Large intestine (tissue), 12 donors: ENCODE measurements at places on chromosomes 5 and 9. TPM values are rescaled to one million over a fixed set of nuclear protein-coding genes. Genes with fewer than 3 reads are reported as not detected.
A peak's percentile ranks its signal among the peaks of the same experiment; 100 is the strongest.

Gene SLC27A6
- 3.3 TPM for polyA plus RNA-seq

Gene RETREG1
- polyA plus RNA-seq: 27.0 TPM

Gene AKNA
- polyA plus RNA-seq: 12.0 TPM

Gene BTNL3
- 158 TPM for polyA plus RNA-seq

Gene CCDC192
- polyA plus RNA-seq: 0.39 TPM

Gene MRPS27
- 52.7 TPM for polyA plus RNA-seq

Gene RORB
- polyA plus RNA-seq: 0.16 TPM

Gene OLFML2A
- polyA plus RNA-seq: 11.7 TPM

Gene C5orf58
- 1.0 TPM for polyA plus RNA-seq

Gene PCDHAC2
- 2.4 TPM for polyA plus RNA-seq

Gene RASGEF1C
- 1.3 TPM for polyA plus RNA-seq

GRCh38 chr5:102114525-102115069 lies 181.5 kb downstream of the SLCO4C1 start:
- DNase-seq: no peak

DNA sequence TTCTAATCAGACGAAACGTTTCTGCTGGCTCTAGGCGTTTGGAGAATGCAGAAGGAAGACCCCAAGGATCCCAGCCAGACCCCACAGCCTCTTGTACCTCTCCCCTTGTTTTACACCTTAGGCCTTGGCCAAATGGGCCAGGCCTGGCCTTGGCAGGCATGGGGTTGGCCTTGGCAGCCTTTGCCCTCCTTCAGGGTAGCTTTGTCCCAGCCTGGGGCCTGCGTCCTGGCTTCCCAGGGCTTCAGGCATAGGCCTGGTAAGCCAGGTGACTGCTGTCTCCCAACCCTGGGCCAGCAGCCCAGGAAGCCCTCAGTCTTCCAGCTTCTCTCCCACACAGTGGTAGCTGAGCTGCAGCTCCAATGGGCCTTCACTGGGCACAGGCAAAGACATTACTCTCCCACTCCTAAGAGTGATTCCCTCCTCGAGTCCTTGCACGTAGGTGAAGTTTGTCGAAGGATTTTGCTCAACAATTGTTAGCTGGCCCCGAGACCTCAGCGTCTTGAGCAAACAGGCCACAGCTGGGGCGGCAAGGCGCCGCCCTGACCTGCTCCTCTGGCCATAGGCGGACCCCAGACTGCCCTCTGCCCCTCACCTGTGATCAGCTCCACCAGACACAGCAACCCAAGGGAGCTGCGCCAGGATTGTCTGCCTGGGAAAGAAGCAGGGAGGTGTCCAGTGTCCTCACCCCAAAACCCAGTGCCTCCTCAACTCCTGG lies 1.1 kb upstream of the PITX1 start:
- no peak for DNase-seq

- DNase-seq: no peak
Observed at GRCh38 chr5:150068961-150069645, 17.3 kb downstream of the CSF1R start.

DNA sequence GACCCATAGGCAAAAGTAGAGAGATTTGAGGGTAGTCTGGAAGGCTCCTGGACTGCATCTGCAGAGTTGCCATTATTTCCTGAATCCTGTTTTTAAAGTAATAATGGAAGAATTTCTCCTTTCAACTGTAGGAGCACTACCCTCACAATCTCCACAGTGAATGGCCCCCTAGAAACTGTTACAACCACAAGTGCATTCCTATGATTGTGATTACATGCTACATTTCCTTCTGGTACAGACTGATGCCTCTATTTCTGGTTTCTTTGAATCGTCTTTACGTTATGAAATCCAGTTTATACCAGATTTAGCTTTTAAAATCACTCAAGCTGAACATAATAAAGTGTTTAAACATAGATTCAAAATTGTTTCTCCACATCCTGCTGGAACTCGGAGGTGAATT lies 49.4 kb downstream of the FRMPD1 start:
- no peak for DNase-seq

DNA sequence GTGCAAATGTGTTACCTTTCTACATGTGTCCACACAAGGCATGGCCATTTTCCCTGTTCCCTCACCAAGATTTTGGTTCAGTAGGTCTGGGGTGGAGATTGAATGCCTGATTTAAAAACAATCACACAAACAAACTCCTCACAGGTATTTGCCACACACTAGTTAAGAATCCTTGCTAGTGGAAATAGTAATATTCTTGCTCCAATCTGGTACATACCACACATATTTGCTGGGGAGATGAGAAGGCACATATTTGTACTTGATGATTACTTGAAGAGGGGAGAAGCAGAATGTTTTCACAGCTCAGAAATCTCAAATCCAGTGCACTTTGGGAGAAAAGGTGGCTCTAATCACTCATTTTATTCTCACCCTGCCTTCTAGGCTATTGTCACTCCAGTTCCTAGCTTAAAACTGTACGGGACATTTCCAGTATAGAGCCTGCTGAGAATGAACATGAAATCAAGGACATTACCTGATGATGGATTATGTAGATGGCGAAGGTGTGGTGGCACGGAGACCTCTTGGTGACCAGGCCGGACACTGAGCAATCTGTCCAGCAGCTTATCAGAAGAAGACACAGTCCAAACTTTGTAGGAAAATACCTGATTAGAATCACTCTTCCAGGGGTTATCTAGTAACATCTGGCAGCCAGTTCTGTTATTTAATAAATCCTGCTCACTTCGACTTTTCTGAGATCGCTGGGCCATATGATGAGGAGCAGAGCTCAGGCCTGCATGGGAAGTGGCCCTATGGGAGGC lies 116.1 kb upstream of the IL6ST start:
- DNase-seq: no peak

- peak; percentile 70 for DNase-seq
Observed at GRCh38 chr9:124774129-124774978, 2.6 kb upstream of the OLFML2A start.

DNA sequence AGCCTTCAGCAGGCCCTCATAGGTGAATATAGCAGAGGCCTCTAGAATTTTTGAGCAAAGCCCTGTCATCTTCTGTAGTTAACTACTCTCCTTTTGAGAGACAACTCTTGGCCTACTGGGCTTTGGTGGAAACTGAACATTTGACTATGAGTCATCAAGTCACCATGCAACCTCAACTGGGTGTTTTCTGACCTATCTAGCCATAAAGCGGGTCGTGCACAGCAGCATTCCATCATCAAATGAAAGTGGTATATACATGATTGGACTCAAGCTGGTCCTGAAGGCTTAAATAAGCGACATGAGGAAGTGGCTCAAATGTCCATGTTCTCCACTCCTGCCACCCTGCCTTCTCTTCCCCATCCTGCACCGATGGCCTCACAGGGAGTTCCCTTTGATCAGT lies 1115.5 kb downstream of the TAF11L14 start:
- DNase-seq: no peak

GRCh38 chr9:131361202-131361833 lies 32.6 kb upstream of the PRRC2B start:
- peak; percentile 94 for DNase-seq

DNA sequence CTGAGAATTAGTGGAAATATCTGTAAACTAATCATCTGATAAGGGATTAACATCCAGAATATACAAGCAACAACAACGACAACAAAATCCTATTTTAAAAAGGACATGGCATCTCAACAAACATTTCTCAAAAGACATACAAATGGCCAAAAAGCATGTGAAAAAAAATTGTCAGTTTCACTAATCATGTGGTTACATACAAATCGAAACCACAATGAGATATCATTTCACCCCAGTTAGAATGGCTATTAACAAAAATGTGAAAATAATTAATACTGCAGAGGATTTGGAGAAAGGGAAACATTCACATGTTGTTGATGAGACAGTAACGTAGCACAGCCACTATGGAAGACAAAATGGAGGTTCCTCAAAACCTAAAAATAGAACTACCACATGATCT lies 69.5 kb downstream of the ERP44 start:
- no peak for DNase-seq

DNA sequence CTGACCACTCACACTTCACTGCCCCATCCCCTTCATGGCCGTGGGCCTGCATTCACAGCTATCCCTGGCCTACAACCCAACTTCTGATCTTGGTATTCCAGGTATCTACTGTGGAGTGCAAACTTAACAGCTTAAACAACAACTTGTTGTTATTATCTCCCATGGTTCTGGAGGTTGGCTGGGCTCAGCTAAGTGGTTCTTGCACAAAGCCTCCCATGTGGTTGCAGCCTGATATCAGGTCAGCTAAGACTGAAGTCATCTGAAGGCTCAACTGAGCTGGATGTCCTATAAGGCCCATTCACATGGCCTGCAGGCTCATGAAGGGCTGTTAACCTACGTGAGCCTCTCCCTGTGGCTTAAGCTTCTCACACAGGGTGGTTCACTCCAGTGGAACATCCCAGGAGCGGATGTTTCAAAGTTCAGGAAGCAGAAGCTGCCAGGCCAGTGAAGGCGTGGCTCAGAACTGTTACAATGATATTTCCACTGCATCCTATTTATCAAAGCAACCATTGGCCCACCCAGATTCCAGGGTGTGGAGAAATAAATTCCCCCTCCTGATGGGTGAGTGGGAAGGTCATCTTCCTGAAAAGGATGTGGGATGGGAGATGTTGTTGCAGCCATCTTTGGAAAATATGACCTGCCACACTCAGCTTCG lies 30.0 kb upstream of the TRIO start:
- DNase-seq: peak; percentile 91

GRCh38 chr5:112372543-112372942 lies 46.5 kb downstream of the EPB41L4A start:
- DNase-seq: no peak

GRCh38 chr9:110370315-110370714 lies 32.7 kb upstream of the TXNDC8 start:
- no peak for DNase-seq

DNA sequence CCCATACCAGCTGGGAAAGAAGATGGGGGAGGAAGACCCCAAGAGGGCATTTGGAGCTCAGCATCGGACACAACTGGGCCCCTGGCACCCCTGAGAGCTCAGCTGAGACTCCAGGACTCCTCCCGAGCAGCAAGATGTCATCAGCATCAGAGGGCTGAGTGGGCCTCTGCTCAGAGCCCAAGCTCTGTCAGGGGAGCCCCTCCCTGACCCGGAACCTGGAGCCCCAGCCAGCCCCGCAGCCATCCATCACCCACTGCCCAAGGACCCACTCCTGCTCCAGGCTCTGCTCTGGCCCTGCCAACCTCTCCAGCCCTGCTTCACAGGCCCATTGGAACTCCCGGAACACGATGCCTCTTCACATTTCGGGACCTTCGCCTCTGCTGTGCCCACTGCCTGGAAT lies 9.8 kb downstream of the NR5A1 start:
- DNase-seq: no peak

- DNase-seq: no peak
Observed at GRCh38 chr9:76399856-76400255, 5.6 kb upstream of the RFK start.

GRCh38 chr9:124054582-124055227 lies 43.1 kb downstream of the LHX2 start:
- no peak for DNase-seq

GRCh38 chr5:40386289-40386688 lies 293.4 kb upstream of the PTGER4 start:
- no peak for DNase-seq

DNA sequence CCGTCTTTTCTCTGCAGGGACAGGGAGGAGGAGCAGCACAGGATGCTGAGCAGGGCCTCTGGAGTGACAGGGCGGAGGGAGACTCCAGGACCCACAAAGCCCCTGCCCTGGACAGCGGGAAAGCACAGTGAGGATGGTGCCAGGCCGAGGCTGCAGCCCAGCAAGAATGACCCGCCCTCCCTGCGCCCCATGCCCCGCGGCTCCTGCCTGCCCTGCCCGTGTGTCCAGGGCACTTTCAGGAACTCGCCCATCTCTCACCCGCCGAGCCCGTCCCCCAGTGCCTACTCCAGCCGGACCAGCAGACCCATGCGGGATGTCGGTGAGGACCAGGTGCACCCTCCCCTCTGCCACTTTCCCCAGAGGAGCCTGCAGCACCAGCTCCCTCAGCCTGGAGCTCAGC lies 9.1 kb upstream of the EXOC3 start:
- no peak for DNase-seq

DNA sequence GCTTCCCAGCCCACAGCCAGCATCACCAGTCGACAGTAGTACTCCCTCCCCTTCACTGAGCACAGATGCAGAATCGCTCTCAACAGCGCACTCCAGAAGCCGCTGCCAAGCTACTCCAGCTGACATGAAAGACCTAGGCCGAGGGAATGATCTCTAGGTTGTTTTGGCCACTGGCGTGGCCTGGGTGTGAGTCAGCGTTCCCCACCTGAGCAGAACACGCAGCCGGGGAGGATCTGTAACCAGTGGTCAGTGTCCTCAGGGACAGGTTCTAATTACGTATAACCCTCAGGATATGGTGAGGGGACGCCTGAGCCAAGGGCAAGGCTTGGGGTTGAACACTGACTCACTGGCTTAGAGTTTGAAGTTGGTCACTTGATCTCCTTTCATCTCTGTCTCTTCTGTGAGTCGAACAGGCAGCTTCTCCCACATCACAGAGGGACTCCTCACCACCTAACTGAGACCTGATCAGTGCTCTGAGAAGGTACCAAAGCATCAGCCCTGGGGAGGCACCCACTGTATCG lies 76.9 kb upstream of the IL17B start:
- no peak for DNase-seq
